ENCODE measurements at places on chromosomes 7 and 10.

DNA sequence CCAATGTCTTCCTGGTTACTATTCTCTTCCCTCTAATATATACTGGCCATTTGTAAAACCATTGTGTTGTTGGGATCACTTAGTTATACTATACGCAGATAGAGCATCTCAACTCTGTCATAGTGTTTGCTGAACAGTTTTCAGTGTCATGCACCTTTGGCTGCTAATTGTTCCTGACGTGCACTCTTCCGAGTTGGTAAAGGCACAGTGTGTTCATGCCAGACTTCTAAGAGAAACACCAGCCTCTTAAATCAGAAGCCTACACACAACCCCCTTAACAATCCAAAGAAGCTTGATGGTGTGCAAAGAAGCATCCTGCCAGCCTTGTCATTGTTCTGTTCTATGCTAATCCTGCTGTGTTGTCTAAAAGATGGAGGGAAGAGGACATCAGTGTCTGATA, 131.1 kb downstream of the MAPK8 start:
- DNase-seq, result no peak

DNA sequence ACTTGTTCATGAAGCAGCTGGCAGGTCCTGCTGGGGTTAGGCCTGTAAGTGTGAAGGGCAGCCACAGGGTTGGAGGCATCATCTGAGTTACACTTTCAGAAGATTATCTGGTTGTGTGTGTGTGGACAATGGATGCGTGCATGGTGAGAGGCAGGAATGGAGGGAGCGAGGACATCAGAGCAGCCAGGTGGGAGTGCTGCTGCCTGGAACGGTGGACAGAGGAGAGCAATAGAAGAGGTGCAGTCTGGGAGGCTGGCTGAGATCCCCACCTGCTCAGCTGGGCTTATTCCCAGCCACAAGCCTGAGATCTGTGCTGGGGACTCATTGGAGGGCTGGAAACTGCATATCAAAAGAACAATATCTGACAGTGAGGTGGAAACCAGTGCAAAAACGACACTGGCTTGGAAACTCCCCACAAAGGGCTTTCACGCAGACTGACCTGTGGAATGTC, 17.9 kb downstream of the ZNF488 start:
- no peak for DNase-seq

- no peak for DNase-seq
These were observed 53.0 kb upstream of the TNKS2 start for GRCh38 chr10:91745090-91745831.

- DNase-seq, result no peak
These were observed 32.1 kb downstream of the LOXL4 start for GRCh38 chr10:98235846-98236245.

DNA sequence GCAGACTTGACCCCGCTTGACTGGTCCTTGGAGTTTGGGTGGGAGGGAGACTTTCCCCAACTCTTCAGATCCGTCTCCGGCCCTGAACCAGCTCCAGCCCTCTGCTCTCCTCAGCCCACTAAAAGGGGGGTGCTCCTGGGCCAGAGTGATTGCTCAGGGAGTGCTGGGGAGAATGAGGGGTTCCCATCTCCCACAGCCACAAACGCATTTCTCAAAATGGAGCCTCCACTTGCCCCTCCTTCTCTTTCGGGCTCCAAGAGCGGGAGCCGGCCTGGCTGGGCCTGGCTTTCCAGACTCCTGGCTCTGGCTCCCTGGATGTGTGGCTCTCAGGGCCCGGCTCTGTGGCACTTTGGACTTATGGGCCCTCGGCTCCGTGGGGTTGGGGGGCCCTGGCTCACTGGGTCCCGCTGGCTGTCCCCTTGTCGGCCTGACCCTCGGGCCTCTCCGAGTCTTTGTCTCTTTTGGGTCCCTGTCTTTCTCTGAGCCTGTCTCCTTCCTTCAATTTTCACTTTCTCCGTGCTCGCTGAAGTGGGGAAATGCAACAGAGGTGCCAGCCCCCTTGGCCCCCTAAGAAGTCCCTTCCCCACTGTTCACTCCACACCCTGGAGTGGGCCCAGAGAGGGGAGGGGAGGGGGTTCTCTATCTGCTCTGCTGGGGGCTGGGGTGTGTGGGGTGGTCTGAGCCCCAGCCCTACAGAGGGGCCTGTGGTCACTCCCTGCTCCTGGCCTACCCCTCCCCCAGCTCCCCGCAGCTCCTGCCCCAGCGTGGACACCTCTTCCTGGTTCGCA, 713 bp downstream of the LZTS2 start:
- DNase-seq, result no peak

- no peak for DNase-seq
These were observed 33.3 kb downstream of the GET4 start for GRCh38 chr7:909358-910329.

GRCh38 chr10:47330804-47331203, 8.6 kb downstream of the GDF2 start:
- DNase-seq, result no peak

DNA sequence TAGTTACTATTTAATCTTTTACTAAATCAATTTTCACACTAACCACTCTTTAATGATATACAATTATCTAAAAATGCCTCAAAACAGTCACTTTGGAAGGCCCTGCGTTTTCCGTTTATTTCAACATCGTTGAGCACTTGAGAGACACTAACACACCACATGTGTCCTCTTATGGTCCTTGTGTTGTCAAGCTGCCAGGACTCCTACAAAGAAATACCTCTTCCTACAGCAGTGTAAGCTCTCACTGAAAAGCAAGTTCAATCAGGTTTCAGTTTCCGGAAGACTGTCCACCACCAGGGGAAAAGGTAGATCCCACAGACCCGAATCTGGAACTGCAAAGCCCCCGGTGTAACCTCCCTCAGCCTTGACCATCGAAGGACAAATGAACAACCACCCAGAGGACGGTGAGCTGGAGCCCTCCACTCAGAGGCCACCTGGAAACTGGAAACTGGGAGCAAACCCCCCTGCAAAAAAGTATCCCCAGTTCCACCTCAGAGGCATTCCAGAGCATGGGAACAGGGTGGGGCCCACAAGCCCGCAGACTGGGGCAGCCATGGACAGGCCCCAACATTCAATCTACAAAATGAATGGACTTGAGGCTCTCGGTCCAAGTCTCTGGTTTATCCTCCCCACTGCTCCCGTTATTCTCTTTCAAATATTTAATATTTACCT, 37.6 kb downstream of the KCNH2 start:
- DNase-seq, result no peak
